ENCODE measurements at places on chromosomes 11 and 22.

- DNase-seq = no peak
Observed at GRCh38 chr11:134506046-134506445, 94.0 kb upstream of the B3GAT1 start.

- DNase-seq = no peak
Observed at GRCh38 chr22:37313376-37314314, 31.3 kb downstream of the CYTH4 start.

GRCh38 chr22:37489983-37490382, 3.8 kb upstream of the MFNG start:
- no peak for DNase-seq

- DNase-seq = no peak
Observed at GRCh38 chr11:2722955-2723354, 23.2 kb upstream of the KCNQ1OT1 start.

- DNase-seq = no peak
Observed at GRCh38 chr11:78514922-78515502, 59.7 kb downstream of the NARS2 start.

- no peak for DNase-seq
Observed at GRCh38 chr11:122820158-122820557, 18.1 kb upstream of the CRTAM start.

DNA sequence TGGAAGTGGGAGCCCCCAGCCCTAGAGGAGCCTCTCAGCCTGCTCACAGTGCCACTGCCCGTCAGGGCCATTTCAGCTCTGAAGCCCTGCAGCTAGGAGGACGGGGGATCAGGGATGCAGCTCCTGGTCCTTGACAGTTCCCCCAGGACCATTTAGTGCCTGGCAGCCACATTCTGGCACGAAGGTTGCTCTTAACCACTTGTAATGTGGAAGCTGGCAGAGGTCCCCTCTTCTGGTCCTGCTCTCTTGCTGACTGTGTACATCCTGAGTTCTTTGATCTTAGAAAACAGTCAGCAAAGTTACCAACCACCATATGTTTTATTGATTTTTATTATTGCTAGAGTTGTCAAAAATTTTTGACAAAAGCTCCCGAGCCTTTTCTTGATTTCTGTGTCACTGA, 44.2 kb downstream of the CABIN1 start:
- no peak for DNase-seq

DNA sequence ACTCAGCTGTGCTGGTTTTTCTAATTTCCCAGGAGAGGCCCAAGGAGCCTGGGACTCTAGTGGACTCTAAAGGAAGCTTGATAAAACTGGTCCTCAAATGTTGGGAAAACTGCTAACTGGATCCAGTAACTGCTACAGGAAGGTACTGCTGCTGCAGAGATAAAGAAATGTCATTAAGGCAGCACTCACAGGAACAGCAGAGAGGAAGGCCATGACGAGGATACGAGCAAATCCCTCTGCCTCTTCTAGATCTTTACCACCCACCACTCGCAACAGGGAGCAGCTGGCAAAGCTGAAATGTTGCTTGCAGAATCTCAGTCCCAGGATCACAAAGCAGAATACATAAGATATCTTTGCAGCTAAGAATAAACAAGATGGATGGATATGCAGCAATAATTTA, 23.5 kb downstream of the TTC28 start:
- no peak for DNase-seq

GRCh38 chr11:133966172-133966651, 9.4 kb upstream of the IGSF9B start:
- DNase-seq = peak; percentile 49

- DNase-seq = no peak
Observed at GRCh38 chr11:131349368-131350086, 20.9 kb upstream of the NTM start.

DNA sequence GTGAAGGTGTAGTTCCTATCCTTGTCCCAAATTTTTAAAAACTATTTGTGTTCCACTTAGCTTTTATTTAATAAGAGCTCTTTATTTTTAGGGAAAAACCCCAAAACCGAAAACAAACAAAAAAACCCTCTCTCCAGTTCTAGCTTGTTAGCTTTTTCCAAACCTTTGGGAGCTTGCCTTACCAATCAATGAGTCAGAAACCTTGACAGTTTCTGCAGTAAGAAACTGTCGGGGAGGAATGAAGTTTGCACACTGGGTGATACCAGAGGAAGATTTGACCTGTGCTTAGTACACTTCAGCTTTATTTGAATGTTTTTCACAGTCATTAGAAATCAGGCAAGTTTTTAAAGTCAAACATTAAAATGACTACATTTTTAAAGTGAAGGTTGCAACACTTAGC, 105.0 kb downstream of the FAT3 start:
- no peak for DNase-seq

GRCh38 chr22:46799626-46800025, 37.2 kb downstream of the TBC1D22A start:
- no peak for DNase-seq

GRCh38 chr11:83695046-83695445, 408.9 kb upstream of the CCDC90B start:
- DNase-seq = no peak

DNA sequence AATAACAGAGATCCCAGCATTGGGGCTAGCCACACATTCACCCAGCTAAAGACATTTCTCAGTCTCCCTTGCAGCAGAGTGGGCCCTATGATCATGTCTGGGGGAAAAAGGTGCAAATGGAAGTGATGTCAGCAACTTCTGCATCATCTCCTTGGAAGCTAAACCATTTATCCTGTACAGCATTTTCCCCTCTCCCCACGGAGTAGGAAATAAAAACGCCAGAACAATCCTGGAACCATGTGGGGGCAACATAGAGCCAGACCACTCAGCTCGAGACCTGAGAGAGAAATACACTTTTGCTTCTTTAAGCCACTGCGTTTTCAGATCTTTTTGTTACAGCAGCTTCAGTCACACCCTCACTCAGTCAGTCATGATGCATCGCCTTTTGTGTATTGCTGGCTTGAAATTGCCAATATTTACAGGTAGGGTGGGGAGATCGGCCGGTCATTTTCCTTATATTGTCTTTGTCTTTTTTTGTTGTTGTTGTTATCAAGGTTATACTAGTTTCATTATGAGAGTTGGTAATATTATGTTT, 9.1 kb upstream of the RAC2 start:
- no peak for DNase-seq

DNA sequence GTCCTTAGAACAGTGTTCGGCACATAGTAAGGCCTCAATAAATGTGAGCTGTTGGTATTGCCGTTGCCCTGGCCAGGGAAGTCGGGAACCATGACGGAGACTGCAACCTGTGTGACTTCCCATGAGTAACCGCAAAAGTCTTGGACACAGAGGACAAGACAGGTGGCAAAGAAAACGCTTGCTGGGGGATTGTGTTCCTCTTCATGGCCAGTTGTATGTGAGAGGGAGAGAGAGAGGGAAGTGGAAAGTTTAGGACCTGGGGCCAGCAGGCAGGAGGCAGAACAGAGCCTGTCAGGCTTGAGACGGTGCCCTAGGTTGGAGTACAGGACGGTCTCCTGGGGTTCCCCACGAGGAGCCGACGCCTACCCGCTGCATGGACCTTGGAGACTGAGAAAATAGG, 90.2 kb downstream of the CEP164 start:
- DNase-seq = no peak

GRCh38 chr11:37948258-37948657, 1350.2 kb upstream of the RAG2 start:
- no peak for DNase-seq

GRCh38 chr11:17786824-17787525, 52.4 kb downstream of the KCNC1 start:
- no peak for DNase-seq

- peak; percentile 70 for DNase-seq
Observed at GRCh38 chr11:64765851-64766665, 6.3 kb upstream of the PYGM start.

DNA sequence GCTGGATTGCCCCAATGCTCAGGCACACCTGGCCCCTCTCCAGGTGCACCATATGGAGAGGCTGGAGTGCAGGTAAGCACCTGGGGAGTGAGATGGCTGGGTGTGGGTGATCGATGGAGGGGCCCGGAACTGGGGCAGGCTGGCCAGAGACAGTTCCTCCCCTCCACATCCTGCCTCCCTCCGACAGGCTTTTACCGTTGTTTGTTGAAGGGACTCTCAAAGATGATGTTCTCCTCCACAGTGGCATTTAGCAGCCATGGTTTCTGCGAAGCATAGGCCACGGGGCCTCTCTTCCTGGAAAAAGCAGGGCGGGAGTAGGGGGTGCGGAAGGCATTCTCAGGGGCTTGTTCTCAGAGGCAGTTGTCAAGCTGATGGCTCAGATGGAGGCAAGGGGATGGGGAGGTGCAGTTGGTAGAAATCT, 25.9 kb upstream of the KCNJ11 start:
- DNase-seq = no peak

GRCh38 chr11:13206086-13206640, 71.4 kb upstream of the BMAL1 start:
- DNase-seq = no peak

GRCh38 chr22:47205554-47205953, 443.1 kb downstream of the TBC1D22A start:
- peak; percentile 26 for DNase-seq

DNA sequence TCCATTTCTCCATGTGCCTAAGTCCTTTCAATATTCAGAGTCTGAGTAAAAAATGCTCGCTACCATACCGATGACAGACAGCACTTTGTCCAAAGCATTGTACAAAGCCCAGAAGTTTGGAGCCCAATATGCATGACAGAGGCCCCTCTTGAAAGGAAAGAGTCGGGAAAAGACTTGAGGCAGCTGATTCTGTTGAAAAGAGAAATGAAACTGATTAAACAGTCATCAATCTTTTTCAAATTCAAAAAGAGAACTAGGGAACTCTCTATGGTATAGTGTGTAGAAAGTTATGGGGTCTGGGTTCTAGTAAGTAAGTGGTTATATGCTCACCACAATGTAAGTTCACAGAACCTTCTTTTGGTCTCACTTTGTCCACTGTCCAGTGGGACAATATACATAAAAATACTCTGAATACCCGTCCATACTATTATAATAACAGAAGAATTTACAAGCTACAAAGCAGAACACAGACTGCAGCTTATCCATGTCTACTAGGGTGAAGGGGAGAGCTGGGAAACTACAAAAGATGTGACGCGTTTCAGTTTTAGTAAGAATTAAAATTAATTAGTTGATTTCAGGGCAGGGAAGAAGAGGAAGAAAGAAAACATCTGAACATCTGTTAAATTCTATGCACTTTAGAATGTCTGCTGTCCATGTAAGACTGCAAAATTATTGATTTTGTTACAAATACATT, 26.7 kb downstream of the ALG8 start:
- no peak for DNase-seq

- no peak for DNase-seq
Observed at GRCh38 chr22:40040927-40041326, 46.2 kb downstream of the FAM83F start.

- DNase-seq = no peak
Observed at GRCh38 chr22:49788504-49788903, 39.2 kb downstream of the BRD1 start.

GRCh38 chr11:120964857-120965256, 59.0 kb upstream of the TBCEL start:
- DNase-seq = no peak

- DNase-seq = no peak
Observed at GRCh38 chr22:41474872-41475451, 6.0 kb downstream of the ACO2 start.

DNA sequence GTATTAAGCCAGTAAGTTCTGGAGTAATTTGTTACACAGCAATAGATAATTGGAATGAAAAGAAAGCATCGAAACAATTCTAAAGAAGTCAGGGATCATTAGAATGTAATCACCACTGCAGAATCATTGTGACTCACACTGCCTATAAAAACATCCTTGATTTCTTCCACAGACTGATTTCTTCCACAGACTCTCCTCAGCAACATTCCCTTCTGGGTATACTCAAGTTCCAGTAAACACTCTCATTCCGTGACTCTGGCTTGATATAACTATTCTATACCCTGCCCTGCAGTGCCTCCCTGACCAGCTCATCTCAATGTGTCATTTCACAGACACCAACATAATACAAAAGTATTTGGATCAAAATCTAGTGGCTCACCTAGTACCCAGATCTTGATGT, 120.5 kb downstream of the BBOX1 start:
- no peak for DNase-seq

- DNase-seq = no peak
Observed at GRCh38 chr22:42700355-42700754, 20.3 kb downstream of the A4GALT start.

DNA sequence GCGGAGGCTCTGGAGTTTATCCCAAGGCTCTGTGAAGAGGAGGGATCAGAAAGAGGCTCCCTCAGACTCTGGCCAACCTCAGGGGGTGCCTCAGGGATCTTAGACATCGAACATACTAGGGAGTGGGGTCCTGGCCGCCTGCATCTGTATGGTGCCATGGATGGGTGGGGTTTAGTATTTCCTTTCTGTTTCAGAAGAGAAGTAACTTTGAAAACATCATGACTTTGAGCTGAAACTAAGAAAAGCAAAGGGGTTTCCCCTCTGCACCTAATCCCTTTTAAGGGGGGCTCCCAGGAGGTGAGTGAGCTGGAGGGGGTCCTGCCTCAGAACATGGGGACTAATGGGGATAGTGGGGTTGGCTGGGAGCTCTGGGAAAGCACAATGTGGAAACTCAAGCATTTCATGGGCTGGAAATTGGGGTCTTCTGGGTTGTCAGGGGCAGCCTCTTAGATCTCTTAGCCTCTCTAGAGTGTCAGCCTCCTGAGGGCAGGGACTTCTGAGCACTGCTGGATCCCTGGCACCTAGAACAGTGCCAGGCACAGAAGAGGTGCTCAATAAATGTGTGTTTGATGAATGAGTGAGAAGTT, 11.8 kb upstream of the SSTR3 start:
- no peak for DNase-seq

GRCh38 chr11:9962722-9963121, 298.8 kb downstream of the SWAP70 start:
- DNase-seq = no peak

DNA sequence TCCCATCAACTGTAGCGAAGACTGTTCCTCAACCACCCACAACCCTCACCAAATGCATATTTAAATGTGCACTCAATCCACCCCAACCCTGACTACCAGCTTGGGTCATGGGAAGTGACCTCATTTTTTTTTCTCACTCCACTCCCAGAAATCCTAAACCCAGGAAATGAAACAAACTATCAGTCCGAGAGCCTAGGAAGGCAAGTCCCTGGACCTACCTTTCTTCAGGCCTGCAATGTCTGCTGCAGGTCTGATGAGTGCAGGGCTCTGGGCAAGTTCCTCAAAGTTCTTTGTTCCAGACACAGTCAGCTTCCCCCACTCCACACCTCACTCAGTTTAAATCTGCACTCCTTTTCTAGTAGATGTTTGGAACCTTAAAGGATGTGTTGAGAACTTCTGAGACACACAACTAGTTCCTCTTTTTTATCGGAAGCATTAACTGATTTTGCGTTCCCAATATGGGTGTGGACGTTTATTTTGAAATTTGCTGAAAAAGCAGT, at the start of gene MS4A4E:
Gene MS4A4E, minus strand, starts transcription at position 398 of the 500 bp plus-strand sequence. CDS start 13,082 bp downstream, outside the sequence.
- DNase-seq = no peak

GRCh38 chr22:28006271-28006670, 87.2 kb upstream of the PITPNB start:
- no peak for DNase-seq

GRCh38 chr11:23959462-23959861, 537.4 kb upstream of the LUZP2 start:
- DNase-seq = no peak

GRCh38 chr22:32584650-32585049, 110.0 kb downstream of the FBXO7 start:
- DNase-seq = peak; percentile 18
